Placental epithelial cell (primary cell): ENCODE measurements at places on chromosomes 3 and 15. TPM values are rescaled to one million over a fixed set of nuclear protein-coding genes. Genes with fewer than 3 reads are reported as not detected.

Gene CHRNA5
- total RNA-seq = under 0.01 and 1.2 TPM in 2 replicates

Gene TMEM44
- 15.5 and 23.9 TPM in 2 replicates for total RNA-seq

Gene TMF1
- 38.9 and 43.6 TPM in 2 replicates for total RNA-seq

Gene ZNF774
- 1.6 and 1.7 TPM in 2 replicates for total RNA-seq
